ENCODE measurements at places on chromosomes 13 and 19. TPM values are rescaled to one million over a fixed set of nuclear protein-coding genes. Genes with fewer than 3 reads are reported as not detected.

DNA sequence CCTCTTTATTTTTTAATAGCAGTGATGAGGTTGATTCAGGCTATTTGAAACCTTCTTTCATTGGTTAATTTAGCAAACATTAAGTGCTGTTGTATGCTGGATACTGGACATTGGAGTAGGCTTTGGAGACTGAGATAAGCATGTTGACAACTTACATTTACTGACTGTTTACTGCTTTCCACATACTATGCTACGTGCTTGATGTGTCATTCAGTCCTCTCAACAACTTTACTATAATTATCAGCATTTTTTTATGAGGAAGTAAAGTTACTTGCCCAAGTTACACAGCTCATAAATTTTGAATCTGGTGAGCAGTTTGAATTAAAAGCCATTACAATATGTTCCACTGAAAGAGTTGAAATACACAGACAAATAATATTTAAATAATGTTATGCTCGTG lies 83.8 kb downstream of the GJA3 start:
- no peak for DNase-seq

DNA sequence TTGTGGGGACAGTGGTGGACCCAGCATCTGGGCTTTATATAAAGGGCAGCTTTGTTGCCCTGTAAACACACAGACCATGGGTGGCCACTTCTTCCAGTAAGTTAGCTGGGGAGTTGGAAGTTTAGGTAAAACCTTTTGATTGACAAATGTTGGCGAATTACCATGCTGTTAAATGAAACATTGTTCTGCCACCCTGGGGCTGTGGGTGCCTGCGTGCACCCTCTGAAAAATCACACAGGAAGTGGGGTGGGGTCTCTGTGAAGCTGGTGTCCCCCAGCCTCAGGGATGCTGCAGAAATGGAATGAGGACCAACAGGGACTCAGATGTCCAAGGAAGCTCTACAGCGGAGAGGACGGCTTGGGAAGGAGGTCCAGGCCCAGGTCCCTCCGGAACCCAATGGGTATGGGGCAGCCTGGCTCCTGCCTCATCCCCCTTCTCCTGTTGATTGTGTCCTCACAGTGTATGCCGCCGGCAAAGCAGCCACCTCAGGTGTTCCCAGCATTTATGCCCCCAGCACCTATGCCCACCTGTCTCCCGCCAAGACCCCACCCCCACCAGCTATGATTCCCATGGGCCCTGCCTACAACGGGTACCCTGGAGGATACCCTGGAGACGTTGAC lies 2.8 kb upstream of the USF2 start:
- DNase-seq: no peak

CEACAM1 gene
- 5.4 TPM for polyA plus RNA-seq

ZNF599 gene
- polyA plus RNA-seq: 15.0 TPM

RPL13A gene
- polyA plus RNA-seq: 3,883 TPM
